Fibroblast of lung (primary cell): ENCODE measurements at places on chromosomes 5 and 9. TPM values are rescaled to one million over a fixed set of nuclear protein-coding genes. Genes with fewer than 3 reads are reported as not detected.

The GPR21 gene
- total RNA-seq = 0.66 and 1.0 TPM in 2 replicates

The PKD2L2 gene
- total RNA-seq = 0.26 TPM in 1 of 2 replicates, not detected in the other

The HAVCR2 gene
- 2.5 and 3.6 TPM in 2 replicates for total RNA-seq

The ADAMTS13 gene
- 2.3 and 3.1 TPM in 2 replicates for total RNA-seq

The MEIKIN gene
- under 0.01 TPM in 1 of 2 replicates, not detected in the other for total RNA-seq

The PHF24 gene
- total RNA-seq = under 0.01 and 0.17 TPM in 2 replicates

The RUSC2 gene
- total RNA-seq = 10.0 and 15.5 TPM in 2 replicates
